ENCODE measurements at places on chromosomes 13 and 19. TPM values are rescaled to one million over a fixed set of nuclear protein-coding genes. Genes with fewer than 3 reads are reported as not detected.

Gene HSPH1
- polyA plus RNA-seq: 50.6 TPM

Gene ZNF728
- not detected for polyA plus RNA-seq

Gene LHB
- polyA plus RNA-seq: 0.67 TPM

Gene LPAR2
- polyA plus RNA-seq: 16.2 TPM

Gene SAE1
- 58.1 TPM for polyA plus RNA-seq

Gene DMWD
- 28.3 TPM for polyA plus RNA-seq

Gene PLIN5
- polyA plus RNA-seq: 33.5 TPM

Gene WDR88
- not detected for polyA plus RNA-seq

Gene TTC9B
- not detected for polyA plus RNA-seq

Gene CEACAM16
- polyA plus RNA-seq: not detected

Gene FXYD7
- 0.31 TPM for polyA plus RNA-seq

Gene KLK3
- polyA plus RNA-seq: not detected

Gene STOML3
- 2.0 TPM for polyA plus RNA-seq

Gene ZNF528
- polyA plus RNA-seq: 5.0 TPM

Gene PROZ
- polyA plus RNA-seq: not detected

Gene ZNF430
- 3.2 TPM for polyA plus RNA-seq

Gene ZNF616
- 2.6 TPM for polyA plus RNA-seq

Gene MCOLN1
- polyA plus RNA-seq: 68.1 TPM

Gene VSTM1
- polyA plus RNA-seq: 4.5 TPM

Gene ZNF681
- polyA plus RNA-seq: 0.58 TPM

Gene MPHOSPH8
- polyA plus RNA-seq: 35.0 TPM

Gene KIR3DL2
- not detected for polyA plus RNA-seq

Gene RYR1
- polyA plus RNA-seq: 7.6 TPM

Gene ZNF699
- 0.59 TPM for polyA plus RNA-seq

Gene CCDC122
- 7.7 TPM for polyA plus RNA-seq

Gene ATP1A3
- 0.16 TPM for polyA plus RNA-seq

Gene TDRD3
- 13.4 TPM for polyA plus RNA-seq

Gene PLK5
- 0.09 TPM for polyA plus RNA-seq

Gene NKG7
- 328 TPM for polyA plus RNA-seq

Measured in lung (tissue), 17 donors.